Effector memory CD8-positive, alpha-beta T cell (primary cell): ENCODE measurements at places on chromosomes 16 and 17.

DNA sequence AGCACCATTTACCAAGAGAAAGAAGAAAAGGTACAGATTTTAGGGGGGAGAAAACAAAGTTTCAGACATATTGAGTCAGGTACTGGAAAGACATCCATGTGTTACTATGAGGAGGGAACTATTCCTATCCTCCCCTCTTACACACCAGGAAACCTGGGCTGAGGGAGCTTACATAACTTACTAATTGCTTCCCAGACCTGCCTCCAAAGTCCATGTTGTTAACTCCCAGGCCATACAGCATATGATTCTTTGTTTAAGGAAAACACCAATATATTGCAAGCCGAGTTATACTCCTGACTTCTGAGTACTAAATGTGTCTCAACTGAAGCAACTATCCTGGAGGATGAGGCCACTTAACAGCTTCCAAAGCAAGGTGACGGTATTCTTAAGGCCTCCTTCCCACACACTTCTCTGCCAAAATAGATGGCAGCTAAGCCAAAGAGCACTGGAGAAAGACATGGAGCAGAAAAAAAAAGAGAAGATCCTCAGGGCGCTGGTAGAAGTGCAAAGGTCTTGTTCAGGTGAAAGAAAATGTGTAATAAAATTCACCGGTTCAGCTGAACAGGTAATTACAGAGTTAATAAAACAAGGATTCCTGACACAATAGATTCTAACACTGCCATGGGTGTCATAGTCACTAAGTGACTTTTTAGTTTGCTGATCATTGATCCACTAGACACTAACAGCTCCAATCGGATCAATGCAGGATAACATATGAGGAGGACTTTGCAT lies 151.1 kb downstream of the SKAP1 start:
- DNase-seq: no peak

- DNase-seq: no peak
These were observed 4.0 kb downstream of the CEMP1 start for GRCh38 chr16:2527071-2527783.

DNA sequence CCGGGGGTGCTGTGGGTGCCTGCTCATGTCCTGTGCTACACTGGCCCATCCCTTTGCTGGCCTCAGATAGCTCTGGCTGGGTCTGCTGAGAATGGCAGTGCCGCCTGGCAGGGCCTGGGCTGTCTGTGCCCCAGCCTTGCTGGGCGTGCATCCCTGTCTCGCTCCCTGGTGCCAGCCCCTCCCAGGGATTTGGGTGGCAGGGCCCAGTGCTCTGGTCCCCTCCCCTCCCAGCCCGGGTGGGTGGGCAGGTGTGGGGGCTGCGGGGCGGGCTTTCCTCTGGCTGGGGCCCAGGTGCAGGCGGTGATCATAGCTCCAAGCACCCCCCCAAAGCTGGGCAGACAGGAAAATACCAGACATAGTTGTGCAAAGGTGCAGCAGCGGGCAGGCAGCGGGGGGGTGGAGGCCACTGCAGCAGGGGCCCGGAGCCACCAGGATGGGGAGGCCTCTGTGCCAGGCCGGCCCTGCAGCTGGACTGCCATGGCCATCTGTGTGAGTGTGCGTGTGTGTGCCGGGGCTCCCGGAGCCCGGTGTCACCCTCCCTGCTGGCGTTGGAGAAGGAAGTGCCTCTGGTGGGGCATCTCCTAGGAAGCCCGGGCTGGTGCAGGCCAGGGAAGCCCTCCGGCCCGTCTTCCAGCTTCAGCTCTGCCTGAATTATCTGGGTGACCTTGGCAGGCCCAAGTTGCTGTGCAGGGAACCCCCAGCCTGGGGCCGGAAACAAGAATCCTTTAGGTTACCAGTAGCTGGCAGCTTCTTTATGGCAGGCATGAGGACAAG lies 7.4 kb downstream of the GLIS2 start:
- no peak for DNase-seq

DNA sequence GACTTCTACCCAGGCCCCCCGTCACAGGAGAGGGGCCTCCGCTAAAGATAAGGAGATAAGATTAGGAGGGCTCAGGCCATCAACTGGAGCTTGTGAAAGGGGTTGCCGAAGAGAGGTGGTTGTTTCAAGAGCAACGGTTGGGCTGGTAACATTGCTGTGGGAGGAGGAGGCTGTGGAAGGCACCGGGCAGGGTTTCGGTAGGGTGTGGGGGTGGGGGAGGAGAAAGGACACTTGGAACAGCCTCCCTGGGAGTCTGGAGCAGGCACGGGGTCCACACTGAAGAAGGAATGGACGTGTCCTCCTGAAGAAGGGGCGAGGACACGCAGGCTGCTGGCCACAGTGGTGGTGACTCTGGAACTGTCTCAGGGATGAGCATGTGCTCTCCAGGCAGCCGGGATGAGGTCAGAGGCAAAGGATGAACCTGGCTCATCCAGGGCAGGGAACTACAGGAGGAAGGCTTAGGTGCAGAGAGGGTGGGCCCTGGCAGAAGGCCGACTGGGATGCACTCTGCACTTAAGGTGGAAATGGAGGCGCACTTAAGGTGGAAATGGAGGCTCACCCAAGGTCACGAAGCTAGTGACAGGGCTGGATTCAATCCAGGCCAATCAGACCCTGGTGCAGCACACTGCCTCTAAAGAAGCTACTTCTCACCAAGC lies 1.2 kb upstream of the EPX start:
- DNase-seq: no peak

- DNase-seq: no peak
These were observed 68.1 kb downstream of the IRF8 start for GRCh38 chr16:85967111-85967510.
